ENCODE measurements at places on chromosomes 2 and 18.

DNA sequence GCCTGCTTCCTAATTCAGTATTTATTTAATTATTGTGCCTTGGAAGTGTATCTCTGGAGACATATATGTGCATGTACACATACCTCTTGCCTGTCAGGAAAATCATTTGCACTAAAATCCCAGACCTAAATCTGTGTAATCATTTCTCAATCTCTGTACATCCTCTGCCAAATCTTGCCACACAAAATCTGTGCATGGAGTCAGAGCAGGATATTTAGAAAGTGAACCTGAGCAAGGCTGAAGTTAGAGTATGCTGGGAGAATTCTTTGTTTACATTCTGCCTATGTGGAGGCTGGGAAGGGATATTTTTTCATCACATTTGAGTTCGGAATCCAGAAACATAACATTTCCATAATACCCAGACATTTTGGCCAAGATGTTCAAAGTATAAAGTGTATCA, 9.3 kb downstream of the XRCC5 start:
- no peak for DNase-seq

GRCh38 chr18:74446178-74446577, 10.9 kb downstream of the DIPK1C start:
- DNase-seq = no peak

- no peak for DNase-seq
Observed at GRCh38 chr2:213242653-213243052, 41.6 kb upstream of the SPAG16 start.

- DNase-seq = no peak
Observed at GRCh38 chr18:74139888-74140287, 7.7 kb downstream of the FBXO15 start.

DNA sequence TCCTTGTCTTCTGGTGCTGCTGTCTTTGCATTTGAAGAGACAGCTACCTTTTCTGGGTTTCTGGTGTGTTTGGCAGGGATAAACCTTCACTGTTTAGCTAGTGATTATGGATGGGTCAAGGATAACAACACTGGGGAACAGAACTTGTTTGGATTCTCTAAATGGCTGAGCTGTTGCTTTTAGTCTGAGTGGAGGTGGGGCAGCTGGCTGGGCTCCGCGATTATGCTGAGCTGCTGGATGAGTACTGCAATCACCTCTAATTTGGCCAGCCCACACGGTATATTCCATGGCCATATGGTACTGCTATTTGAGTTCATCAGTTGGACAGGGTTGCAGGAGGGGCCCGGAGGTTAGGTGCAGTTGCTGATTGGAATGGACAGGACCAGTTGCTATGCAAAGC, 361.6 kb upstream of the TFPI start:
- no peak for DNase-seq

GRCh38 chr18:44778788-44779187, 98.1 kb downstream of the SETBP1 start:
- no peak for DNase-seq

- DNase-seq = no peak
Observed at GRCh38 chr18:11884396-11885030, 23.6 kb downstream of the MPPE1 start.

DNA sequence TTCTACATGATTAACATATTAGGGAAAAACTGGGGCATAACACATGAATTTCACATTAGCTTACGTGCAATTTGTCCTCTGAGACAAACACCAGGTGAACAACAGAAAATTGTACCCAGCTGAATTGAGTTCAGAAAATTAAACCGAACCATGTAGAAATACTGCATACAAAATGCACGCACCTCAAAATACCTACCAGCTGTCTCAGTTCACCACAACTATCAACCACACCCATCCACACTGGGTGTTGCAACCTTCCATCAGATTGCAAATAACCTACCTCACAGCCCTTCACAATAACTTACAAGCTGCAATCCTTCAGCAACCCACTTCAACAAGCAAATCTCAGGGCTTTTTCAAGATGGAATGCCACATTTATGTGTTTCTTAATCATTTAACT, 55.9 kb downstream of the UNC50 start:
- DNase-seq = no peak

GRCh38 chr18:48949606-48950535, 894 bp downstream of the SMAD7 start:
- peak; percentile 68 for DNase-seq

GRCh38 chr18:38042211-38042890, 476.8 kb upstream of the CELF4 start:
- no peak for DNase-seq

Measured in activated T-cell treated with anti-CD3 and anti-CD28 coated beads, Interleukin-2, amount 50 U/mL, for 1 hour (primary cell).